ENCODE measurements at places on chromosomes 1 and 21.

DNA sequence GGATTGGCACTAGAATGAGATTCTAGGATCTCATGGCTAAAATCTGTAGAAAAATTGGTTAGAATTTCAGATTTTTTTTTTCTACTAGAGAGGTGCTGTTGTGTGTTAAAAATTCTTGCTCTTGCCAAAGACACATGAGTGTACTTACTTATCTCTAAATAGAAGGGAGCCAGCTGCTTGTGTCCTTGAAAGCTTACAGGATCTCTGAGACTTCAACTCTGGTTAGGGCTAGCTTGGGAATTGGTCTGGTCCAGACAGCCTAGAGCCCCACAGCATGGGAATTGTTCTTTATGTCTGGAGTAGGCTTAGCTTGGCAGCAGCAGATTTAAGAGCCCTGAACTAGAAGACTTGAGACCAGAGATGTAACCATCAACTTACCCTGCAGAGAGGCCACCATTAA is 37.3 kb downstream of the MACO1 start:
- DNase-seq, result no peak

DNA sequence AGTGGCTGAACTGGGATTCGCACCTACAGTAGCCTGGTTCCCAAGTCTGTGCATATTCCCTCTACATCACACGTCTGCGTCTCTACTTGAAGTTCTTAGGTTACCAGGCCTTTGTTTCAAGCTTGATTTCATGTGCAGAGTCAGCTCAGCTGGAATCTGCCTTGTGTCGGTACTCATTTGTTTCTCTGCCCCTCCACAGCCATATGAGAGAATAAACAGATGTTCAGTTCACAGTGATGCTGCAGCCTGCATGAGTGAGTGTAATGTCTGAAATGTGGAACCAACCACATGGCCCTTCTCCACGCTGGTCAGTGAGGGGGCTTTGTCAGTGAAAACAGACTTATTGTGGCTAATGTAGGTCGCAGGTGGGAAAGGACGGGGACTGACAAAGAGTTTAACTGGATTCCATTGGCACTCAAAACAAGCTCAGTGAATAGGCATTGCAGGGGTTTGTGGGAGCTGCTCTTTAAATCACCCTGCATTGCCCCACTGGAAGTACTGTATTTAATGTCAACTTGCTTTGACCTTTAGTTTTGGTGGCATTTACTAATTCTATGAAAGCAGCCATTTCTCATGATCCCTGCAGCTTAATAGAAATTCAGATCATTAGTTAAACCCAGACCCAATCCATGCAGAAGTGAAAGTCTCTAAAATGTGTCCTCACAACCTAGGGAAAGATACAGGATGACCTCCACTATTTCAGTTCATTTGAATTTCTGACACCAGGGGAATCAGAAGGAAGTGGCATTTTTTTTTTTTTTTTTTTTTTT is 136.4 kb upstream of the FAM78B start:
- DNase-seq, result no peak

DNA sequence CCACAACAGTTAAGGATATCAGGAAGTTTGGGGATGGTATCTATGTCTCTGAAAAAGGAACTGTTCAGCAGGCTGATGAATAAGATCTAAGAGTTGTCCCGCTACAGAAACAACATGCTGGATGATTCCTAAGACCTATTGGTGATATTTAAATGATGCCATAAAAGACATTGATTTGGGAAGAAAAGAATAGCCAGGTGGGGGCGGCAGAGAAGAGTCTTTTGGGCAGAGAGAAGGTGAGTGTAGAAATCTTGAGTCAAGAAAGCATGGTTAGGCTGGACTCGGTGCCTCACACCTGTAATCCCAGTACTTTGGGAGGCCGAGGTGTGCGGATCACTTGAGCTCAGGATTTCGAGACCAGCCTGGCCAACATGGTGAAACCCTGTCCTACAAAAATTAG is 11.8 kb upstream of the TMEM201 start:
- no peak for DNase-seq

DNA sequence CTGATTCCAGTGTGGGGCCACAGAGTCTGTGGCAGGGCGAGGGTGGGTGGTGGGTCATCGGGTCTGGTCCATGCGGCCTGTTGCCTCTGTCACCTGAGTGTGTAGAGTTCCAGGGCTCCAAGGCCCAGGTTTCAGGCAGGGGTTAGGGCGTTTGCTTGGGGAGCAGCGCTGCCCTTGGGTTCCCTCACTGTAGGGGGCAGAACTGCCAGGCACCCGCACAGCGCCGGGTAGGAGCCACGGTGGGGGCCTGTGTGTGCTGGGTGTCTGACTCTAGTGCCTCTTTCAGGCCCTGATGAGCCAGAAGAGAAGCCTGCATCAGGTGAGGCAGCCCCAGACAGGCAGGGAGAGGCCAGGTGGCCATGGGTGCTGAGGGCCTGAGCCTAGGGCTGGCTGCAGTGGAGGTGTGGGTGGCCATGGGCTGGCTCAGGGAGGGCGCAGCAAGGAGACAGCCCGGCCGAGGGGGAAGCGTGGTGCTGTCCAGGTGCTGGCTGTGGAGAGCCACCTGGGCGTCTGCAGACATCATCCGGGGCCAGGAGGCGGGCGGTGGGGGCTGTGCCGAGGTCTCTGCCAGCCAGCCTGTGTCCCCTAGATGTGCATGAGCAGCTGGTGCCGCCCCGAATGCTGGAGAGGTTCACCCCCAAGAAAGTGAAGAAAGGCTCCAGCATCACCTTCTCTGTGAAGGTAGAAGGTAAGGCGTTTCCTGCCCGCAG is 72.3 kb downstream of the TRIM11 start:
- no peak for DNase-seq

DNA sequence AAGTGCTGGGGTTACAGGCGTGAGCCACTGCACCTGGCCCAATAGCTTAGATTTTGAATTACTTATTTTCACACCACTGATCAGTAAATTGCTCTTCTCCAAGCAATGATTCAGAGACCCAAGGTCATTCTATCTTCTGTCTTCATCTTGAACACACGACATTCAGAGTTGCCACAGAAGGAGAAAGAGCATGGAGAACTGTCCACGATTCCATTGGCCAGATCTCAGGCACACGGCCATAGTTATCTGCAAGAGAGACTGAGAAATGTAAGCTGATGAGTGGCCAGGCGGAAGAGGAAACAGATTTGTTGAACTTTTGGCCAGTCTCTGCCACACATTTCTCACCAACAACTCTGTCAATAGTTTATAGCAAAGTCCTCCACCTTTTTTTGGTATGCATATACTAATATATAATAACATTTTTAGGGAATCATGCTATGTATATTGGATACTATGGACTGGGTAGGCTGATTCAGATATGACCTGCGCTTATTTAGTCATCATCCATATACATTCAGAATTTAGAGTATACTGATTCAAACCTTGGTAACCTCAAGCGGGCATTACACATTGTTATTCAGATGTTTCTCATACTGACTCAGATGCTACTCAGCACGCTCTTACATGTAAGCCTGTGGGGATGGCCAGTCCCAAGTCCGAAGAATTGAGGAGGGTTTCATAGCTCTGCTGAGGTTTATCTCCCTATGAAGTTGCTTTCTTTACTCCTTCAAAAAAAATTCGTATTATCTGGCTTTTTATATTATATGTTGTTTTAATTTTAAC is 25.5 kb upstream of the CAP1 start:
- DNase-seq, result no peak

DNA sequence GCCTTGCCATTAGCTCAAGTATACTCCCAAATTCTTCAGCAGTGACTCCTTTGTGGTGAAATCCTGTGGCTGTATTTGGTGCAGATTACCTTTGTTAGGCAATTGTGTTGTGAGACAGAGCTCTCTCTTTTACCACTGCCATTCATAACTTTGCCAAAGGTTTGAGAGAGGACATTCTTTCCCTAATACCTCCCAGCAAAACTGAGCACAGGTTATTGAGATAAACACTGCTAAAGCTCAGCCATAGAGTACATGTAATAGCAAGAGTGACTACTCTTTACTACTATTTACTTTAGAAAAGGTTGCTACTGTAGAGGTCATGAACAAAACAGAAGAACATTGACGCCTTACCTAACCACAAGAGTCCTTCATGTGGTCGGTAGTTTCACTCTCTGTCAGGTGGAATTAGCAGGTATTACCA is 514.0 kb upstream of the ADAMTS5 start:
- no peak for DNase-seq

DNA sequence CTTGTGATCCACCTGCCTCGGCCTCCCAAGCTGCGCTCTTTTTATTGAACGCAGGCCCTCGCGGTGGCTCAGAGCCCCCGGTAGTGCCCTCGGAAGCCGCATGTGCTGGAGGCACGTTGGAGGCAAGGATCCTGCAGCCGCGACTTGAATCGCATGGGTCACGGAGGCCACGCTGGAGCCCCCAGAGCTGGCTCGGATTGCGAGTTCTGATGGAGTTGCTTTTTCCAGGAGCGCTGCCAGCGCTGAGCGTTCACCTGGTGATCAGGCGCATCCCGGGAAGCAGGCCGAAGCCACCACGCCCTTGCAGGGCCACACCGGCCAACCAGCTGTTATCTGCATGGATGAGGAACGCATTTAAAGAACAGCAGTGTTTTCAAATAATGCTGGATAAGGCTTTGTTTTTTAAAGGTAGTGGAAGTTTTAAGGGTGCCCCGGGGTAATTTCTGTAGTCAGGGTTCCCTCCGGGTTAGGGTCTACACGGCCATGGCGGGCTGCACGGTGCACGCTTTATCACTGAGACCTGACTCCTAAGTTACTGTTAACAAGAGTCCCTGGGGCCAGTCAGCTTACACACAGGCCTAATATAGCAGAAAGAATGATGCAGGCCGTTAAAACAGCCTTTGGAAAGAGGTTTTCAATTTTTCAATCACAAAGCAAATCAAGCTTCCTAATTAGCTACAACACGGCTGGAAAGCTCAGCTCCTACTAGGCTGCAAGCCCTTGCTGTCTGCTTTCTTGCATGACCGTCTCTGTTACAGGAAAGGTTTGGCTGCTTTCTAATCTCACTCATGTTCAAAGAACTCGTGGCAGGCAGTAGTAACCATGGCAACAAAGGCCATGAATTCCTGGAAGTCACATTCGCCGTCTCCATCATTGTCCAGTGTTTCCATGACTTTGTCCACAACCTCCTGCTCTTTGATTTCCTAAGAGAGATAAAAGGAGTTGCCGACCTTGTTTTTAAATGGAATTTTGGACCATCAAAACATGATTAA is 6.0 kb downstream of the S100B start:
- no peak for DNase-seq

DNA sequence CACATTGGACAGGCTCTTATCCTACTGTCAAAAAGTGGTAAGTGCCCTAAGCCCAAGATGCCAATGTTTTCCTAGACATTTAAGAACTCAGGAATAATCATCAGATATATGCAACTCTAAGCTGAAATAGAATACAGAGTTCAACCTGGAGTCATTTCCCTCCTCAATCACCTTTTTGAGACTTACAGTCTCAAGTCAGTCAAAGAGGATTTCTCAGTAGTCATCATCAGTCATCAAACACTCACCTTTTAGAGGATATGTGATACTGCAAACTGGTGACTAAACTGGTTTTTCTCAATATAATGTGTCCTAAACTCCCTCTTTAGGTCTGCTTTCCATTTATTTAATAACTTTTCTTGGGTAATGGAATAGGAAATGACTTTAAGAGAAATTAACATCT is 145.3 kb upstream of the ADAMTS5 start:
- DNase-seq, result no peak

DNA sequence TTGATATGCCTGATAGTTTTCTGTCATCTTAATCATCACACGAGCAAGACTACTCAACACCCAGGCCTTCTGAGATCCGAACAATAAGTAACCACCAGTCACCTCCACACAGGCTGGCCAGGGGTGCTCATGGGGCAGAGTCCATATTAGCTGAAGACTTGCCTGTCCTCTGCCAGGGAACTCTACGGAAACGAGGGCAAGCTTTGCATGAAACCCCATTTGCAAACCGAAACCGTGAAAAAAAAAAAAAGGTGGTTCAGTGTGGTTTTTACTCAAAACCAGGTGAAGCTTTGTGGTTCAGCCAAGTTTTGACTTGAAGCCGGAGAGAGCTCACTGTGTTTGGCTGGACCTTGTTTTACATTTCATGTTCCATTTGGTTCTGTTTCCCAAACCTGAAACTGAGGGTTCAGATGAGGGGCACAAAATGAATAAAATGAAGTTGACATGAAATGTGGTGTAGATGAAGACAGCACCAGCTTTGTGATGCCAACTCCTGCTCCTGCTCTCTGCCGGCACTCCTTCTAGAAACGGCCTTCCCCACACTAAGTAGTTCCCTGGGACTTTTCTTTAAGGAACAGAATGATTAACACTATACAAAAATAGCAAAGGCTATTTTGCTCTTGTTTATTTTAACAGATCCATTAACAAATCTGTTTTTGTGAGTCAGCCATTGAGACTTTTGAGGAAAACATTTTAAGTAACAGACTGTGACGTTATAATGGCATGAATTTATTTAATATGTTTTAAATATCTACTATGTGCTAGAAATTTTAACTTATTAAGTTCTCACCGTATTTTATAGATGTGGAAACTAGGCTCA is 74.7 kb downstream of the RUNX1 start:
- no peak for DNase-seq

DNA sequence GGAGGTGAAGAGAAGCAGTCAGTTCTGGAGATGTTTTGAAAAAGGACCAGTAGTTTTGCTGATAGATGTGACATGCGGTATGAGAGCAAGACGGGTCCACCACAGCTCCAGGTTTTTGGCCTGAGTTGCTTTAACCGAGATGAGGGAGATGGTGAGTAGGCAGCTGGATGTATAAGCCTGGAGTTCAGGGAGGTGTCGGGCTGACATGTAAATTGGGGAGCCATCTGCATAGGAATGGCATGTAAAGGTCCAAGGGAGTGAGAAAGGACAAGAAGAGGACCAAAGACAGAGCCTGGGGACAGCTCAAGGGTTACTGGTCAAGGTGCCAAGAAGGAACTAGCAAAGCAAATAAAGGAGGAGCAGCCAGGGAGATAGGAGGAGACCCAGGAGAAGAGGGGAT is 503.7 kb downstream of the MATN1 start:
- DNase-seq, result no peak

- peak; percentile 78 for DNase-seq
Observed at GRCh38 chr21:43362321-43362791, 64.6 kb downstream of the SIK1 start.

GRCh38 chr21:15468368-15468767 is 261.4 kb upstream of the USP25 start:
- no peak for DNase-seq

DNA sequence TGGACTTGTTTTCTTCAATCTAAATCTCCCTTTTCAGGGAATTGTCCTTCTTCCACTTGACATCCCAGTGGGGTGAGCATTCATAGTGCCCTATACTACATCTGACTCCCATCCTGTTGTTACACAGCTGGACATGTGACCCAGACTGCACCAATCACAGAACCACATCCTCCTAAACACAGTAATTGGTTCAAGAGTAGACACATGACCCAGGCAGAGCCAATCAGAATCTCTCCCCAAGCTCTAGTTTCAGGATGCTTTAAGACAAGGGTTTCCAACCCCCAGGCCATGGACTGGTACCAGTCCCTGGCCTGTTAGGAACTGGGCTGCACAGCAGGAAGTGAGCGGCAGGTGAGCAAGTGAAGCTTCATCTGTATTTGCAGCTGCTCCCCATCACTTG is 5.6 kb upstream of the DDOST start:
- no peak for DNase-seq

GRCh38 chr1:40264354-40264781 is 6.3 kb downstream of the ZMPSTE24 start:
- no peak for DNase-seq

GRCh38 chr1:241638099-241638682 is 2.0 kb downstream of the CHML start:
- no peak for DNase-seq

GRCh38 chr1:185916861-185917260 is 182.7 kb downstream of the HMCN1 start:
- no peak for DNase-seq

- DNase-seq, result no peak
Observed at GRCh38 chr1:14452551-14452950, 145.9 kb upstream of the KAZN start.

Measured in inflammatory macrophage (primary cell).